ENCODE measurements at places on chromosomes 1 and 21.

- no peak for DNase-seq
These were observed 3.5 kb downstream of the RGS4 start for GRCh38 chr1:163072658-163073057.

DNA sequence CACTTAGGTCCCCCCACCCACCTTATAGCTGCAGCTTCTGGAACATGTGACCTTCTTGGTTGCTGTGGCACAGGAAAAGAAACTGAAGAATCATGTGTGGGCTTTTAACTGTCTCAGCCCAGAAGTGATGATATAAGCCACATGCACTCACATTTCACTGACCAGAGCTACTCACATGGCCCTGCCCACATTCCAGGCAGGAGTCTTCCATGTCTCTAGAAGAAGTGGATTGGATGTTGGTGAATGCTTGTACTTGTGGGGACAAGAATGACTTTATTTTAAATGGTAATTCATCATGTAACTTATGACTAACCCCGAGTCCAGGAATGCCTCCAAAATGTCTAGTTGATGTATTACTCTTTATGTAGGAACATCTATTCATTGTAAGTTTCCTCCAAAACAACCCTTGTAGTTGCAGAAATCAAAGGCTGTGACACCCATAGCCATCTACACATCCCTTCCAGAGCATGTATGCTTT is 15.8 kb upstream of the CAMK1G start:
- no peak for DNase-seq

GRCh38 chr1:205354259-205355074 is 2.3 kb downstream of the KLHDC8A start:
- DNase-seq, result peak; percentile 63

DNA sequence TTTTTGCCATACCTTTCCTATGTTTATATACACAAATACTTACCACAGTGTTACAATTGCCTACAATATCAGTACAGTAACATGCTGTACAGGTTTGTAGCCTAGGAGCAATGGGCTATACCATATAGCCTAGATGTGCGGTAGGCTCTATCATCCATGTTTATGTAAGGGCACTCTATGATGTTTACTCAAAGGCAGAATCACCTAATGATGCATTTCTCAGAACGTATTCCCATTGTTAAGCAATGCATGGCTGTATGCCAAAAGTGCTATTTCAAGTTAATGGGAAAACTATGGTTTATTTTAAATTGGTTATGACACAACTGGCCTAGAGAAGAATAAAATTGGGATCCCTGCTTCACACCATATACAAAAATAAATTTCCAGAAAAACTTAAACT is 36.9 kb upstream of the DISP1 start:
- no peak for DNase-seq

- no peak for DNase-seq
These were observed at the start of gene CNTN2 for GRCh38 chr1:205042911-205043806. Gene CNTN2, plus strand, starts transcription at chr1:205043212. Its CDS starts 9,974 bp downstream, at chr1:205053186.

GRCh38 chr1:170863621-170864020 is 71.7 kb upstream of the MROH9 start:
- DNase-seq, result no peak

DNA sequence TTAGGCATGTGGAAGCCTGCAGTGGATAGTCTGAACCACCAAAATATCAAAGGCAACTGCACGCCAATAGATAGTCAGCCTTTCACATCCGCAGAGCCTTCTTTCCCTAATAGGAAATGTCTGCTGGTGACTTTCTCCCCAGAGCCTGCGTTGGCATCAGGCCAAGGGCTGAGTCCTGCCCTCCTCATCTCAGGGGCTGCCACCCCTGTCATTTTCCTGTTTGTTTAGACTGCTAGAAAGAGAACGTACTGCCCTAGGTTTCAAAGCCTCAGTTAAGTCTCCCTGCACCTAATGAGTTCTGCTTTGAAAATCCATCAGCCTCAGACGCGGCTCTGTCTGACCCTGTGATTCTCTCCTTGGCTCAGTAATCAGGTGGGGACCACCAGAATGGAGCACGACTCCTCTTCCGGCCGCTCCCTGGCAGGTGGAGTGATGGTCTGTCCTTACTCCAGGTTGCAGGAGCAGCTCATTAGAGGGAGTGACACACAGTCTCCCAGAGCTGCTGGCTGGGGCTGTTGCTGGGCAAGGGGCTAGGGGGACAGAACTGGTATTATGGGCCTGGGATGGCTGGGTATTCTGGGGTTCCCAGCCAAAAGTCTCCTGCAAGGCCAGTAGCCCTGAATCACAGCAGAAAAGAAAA is 27.3 kb downstream of the STUM start:
- DNase-seq, result no peak

- DNase-seq, result no peak
These were observed 437.4 kb downstream of the CAMTA1 start for GRCh38 chr1:7222695-7223015.

DNA sequence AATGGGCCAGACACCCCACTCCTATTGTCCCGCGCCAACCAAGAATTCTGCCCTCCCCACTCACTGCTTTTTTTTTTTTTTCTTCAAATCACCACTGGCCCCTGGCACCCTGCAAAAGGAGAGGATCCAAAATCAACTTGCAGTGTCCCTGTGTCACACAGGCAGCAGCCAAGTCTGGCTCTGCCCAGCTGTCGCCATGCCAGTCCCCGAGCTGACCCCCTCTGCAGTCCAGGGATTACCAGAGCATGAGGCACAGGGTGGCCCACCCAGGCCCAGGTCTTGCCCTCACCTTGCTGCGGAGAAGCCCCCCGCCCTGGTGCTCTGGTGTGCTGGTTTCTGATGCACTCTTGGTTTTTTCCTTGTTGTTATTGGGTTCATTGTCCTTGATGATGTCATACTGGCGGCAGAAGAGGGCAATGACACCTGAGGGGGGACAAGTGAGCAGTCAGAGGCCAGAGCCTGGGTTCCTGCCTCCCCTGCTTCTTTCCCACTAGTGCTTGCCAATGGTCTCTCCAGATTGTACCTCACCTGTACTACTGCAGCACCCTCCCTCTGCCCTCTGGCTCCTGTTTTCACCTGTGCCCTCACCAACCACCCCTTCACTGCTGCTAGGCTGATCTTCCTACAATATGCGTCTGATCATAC is 6.2 kb downstream of the FNDC5 start:
- DNase-seq, result no peak

DNA sequence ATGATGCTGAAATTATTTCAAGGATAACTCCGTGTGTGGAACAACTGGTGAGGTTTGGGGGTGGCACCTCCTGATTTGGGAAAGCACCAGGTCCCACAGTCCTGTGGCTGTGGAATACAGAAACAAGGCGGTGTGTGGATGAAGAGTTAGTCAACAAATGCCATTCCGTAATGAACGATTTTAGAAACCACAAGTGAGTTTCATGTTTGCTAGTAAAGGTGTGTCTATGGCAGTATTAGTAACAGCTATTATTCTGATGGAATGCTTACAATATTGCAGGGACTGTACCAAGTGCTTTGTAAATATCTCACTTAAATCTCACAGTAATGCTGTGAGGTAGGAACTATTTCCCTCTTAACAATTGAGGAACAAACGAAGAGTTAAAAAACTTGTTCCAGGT is 53.8 kb downstream of the B3GALNT2 start:
- DNase-seq, result no peak

DNA sequence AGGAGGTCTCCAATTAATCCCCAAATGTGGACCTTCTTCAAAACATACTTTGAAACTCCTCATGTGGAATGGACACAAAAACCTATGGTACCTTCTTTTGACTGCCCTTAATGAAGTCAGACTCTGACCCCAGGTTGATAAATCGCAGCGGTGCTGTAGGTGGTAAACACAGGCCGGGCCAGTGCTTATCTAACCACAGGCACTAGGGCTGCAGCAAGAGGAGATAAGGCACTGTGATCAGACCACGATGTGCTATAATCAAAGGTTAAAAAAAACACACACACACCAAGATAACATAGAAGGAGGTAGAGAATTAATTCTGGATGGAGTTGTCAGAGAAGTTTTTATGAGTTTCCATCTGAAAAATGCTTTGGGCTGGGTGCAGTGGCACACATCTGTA is 52.3 kb upstream of the SIPA1L2 start:
- DNase-seq, result no peak

GRCh38 chr1:38293567-38293966 is 247.0 kb upstream of the POU3F1 start:
- no peak for DNase-seq

DNA sequence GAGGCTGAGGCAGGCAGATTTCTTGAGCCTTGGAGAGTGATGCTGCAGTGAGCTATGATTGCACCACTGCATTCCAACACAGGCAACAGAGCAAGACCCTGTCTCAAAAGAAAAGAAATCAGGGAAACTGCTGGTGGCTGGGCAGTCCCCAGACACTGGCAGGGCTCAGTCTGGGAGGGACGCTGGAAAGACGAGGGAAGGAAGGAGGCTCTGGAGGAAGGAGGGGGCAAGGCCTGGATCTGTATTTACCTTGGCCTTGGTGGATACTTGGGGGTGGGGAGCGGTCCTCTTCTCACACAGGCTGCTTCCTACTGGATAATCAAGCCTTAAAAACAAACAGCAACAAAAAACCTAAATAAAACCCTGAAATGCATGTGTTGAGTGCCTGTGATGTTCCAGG is 24.4 kb downstream of the KCNQ4 start:
- no peak for DNase-seq

- no peak for DNase-seq
These were observed 30.4 kb downstream of the S100A10 start for GRCh38 chr1:151963288-151963687.

GRCh38 chr1:225453797-225454648 is 26.2 kb upstream of the LBR start:
- no peak for DNase-seq

DNA sequence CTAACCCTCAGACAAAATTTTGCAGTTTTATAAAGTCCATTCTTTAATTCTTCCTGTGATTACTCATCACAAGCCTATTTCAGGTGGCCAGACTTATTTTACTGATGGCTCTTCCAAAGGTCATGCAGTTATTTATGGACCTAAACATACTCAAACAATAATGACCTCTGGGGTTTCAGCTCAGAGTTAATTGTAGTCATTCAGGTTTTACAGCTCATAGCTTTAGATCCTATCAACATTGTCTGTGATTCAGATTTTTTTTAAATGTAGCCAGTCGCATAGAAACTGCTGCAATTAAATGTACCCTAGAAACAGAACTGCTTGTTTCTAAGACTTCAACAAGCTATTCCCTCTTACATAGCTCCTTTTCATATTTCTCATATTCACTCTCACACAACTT is 270.8 kb downstream of the COL11A1 start:
- no peak for DNase-seq

DNA sequence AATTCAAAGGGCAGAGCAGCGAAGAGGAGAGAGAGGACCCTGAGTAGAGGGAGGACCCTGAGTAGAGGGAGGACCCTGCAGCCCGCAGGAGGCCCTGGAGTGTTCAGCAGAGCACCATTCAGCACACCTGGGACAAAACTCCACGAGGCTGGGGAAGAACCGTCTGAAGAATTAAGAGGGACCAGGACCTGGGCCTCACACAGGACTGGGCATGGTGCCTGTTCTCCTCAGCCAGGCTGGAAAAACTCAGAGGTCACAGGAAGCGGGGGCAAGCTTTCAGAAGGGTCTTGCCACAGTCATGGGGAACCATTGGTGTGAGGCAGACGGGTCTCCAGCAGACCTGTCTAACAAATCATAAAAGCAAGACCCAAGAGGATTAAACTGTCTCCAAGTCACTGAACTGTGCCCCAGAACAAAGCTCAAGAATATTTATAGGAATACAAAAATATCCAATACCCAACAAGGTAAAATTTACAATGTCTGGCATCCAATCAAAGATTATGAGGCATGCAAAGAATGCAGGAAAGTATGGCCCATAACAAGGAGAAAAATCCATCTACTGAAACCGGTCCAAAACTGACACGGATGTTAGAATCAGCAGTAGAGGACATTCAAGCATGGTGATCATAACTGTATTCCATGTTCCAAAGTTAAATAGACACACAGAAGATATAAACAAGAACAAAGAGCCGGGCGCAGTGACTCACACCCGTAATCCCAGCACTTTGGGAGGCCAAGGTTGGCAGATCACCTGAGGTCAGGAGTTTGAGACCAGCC is 30.6 kb downstream of the MORN1 start:
- DNase-seq, result peak; percentile 1

DNA sequence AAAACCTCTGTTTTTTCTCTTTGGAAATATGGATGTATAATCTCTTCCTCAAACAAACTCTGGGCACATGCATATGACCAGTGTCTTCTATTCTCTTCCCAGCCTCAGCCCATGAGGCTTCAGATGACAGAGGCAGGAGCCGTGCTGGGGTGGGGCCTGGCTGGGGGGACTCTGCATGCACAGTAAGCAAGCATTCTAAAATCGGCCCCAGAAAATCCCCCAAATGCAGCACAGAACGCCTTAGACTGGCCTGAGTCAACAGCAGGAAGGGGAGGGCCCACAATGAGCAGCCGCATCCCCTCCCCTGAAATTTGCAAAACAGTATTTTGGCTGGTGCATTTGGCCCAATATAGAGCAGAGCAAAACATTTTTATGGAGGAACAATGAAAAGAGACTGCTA is 47.8 kb downstream of the ITPKB start:
- peak; percentile 57 for DNase-seq

GRCh38 chr1:171998711-171999110 is 157.4 kb downstream of the DNM3 start:
- DNase-seq, result no peak

DNA sequence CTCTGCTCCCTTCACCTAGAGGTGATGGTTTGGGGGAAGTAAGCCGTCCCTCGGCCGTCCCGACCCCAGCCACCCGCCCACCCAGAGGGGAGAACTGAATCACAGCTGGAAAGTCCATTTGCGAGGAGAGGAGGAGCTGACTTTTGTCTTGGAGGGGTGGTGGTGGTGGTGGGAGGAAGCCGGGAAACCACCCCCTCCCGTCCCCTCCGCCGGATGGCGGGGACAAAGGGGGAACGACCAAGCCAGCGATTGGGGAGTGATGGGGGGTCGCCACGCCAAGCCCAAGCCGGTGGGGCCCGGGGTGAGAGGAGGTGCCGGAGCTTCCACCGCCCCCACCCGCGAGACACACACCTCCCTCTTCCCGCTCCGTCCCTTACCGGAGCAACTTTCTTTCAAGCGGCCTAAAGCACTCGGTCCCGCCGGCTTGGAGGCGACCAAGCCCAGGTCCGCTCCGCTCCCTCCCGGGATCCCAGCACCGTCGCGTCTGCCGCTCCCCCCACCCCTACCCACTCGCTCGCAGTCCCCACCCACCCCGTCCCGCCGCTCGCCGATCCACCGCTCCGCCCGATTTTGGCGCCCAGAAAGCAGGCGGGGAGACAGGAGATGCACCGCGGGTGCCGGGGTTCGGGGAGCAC is 540 bp downstream of the ARHGEF2 start:
- DNase-seq, result peak; percentile 19

DNA sequence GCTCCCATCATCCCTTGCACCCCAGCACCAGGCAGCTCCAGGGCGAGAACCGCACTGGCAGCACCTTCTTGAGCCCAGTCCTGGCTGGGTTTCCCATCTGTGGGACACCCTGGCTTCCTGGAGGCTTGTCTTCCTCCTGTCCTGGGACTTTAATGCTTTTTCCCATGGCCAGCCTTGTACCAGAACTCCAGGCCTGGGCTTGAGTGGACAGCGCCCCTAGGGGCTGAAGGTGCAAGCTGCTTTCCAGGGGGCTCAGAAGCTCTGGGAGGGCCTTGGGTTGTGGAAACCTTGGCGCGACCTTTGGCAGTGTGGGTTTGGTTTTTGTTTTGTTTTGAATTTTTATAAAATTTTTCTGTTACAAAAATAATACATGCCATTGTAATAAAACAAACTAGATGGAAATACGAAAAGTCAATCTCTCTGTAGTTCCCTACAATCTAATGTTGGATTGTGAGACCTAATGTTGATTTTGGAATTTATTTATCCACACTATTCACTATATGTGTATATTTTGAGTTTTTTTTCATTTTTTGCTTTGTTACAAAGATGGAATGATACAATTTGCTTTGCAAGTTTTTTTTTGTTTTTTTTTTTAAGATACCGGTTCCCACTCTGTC is 33.8 kb upstream of the RPL11 start:
- peak; percentile 26 for DNase-seq

- DNase-seq, result no peak
These were observed 1237.5 kb downstream of the AMY1C start for GRCh38 chr1:104987210-104987609.

Measured in T-helper 1 cell (primary cell).